ENCODE measurements at places on chromosomes 6 and 20.

- DNase-seq, result no peak
Measured at GRCh38 chr6:22471746-22472145, 97.6 kb upstream of the HDGFL1 start.

DNA sequence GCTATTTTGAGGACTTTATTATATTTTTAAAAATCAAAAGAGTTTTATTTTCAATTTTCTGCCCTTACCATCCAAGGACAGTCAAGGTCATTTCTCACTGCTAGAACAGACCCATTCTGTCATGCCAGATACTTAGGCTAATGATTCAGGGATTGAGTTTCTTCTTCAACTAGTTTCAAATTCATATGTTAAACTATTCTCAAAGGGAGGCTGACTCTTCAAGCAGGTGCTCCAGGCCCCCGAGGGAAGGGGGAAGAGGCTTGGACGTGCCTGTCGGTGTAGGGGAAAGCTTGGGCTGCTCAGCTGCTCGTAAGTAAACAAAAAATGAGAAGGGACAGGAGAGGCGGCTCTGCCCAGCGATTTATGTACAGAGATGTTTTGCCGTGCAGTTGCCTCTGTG, 69.4 kb upstream of the MYLIP start:
- DNase-seq, result no peak

DNA sequence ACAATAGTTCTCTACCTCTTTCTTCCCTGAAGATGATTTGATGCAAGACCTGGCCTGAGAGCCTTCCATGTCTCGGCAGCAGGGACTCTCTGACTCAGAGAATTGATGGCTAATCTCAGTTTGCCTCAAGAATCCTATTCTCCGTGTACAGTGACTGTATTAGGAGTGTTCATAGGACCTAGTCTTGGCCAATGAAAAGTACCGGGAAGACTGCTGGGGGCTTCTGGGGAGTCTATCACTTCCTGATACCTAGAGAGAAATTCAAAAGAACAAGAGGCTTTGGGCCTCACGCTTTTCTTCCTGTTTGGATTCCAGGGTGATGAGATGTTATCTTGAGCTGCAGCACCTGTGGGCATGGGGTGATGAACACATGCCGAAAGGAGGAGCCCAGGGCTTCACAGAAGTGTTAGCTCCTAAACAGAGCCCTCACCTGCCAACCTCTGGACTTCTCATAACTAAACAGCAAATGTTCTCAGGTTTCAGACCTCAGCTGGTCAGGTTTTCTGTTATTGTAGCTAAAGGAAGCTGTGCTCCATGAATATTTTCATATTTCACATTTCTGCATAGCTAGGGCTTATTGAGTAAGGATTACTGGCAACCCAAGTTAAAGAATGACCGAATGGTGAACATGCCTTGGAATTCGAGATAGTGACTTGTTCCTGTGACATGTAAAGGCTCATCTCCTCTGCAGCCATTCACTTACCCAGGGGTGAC, 323.1 kb upstream of the AGPAT4 start:
- DNase-seq, result no peak

GRCh38 chr20:36752582-36752981, 6.7 kb upstream of the NDRG3 start:
- DNase-seq, result no peak

DNA sequence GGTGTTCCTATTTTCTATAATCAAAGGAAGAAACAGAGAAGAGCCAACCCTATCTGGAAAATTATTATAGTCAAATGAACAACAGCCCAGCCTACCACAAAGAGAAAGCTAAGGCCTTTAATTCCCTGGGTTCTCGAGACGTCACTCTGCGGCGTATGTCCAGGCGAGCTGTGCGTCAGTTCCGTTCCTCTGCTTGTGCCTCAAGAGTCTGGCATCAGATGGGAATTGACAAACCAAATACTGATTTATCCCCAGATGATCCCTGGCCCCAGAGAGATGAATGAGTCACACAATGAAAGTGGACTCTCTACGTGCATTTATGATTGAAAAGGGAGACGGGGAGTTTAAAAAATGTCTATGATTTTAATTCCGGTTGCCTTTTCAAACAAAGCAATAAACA, 151.6 kb upstream of the PDE10A start:
- DNase-seq, result no peak

GRCh38 chr6:157089258-157089657, 234.1 kb downstream of the TMEM242 start:
- DNase-seq, result no peak

DNA sequence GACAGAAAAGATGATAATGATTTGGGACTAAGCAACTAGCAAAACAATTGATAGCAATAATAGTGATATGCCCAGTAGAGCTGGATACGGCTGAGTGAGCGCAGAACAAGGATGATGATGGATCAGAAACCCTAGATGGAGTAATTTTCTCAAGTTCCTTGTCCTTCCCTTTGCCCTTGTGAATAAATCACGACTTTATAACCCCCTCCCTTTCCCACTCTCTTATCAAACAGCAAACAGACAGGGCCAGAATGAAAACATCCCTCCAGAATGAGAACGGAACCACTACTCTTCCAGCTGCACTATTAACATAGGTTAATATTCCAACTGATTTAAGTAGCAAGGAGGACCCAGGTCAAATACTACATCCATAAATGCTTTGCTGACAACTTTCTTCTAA, 1.3 kb upstream of the MTFR2 start:
- DNase-seq, result no peak

- no peak for DNase-seq
Measured at GRCh38 chr6:10733151-10733715, 10.4 kb downstream of the TMEM14C start.

GRCh38 chr6:160431226-160431625, 83.0 kb downstream of the SLC22A3 start:
- DNase-seq, result peak; percentile 13

DNA sequence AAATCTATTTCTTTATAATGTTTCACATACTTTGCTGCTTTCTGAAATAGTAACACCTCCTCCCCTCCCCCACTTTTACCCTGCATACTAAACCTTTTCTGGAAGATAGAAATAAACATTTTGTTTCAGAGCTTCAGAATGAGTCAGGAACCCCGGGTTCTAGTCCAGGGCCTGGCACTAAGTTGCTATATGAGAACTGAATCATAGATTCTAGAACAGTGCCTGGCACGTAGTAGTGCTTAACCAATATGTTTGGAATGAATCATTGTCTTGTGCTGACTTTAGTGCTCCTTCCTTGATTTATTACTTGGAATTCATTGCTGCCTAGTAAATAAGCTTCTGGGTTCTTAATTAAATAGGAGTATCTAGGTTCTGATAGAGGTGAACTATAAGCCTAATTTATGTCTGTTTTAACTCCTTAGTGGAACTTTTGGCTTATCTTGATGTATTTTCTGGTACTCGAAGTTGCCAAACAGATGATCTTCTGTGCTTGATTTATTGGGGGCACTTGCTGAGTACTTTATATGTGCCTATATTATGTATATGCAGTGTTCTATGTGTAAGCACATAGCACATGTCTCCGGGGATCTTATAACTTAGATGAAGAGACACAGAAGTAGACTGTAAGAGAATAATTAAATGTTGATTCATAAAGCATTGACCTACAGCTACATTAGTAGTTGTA, 18.6 kb downstream of the TAB2 start:
- DNase-seq, result no peak

DNA sequence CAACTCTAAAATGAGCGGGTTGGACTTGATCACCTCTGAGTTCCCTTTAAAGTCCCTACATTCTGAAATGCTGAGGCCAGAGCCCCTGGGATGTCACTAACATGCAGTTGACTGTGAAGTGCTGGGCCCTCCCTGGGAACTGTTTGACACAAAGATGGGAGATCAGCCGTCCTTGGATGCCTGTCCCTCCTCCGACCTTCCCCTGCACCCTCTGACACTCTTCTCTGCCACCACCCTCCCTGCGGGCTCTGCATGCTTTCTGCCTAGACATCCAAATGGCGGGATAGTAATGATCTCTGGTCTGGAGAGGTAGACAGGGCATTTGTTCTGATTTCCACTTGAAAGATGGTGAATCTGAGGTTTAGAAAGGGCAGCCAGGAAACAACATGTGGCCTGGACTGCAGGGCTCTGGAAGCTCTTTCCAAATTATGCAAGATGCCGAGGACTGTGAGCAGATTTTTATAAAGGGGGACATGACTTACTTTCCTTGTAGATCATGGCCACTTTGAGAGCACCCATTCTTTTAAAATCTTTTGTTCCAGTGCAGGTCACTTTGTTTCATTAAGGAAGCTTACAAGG, 113.2 kb downstream of the ZDHHC14 start:
- DNase-seq, result no peak

- DNase-seq, result no peak
Measured at GRCh38 chr6:1363298-1363697, 26.1 kb upstream of the FOXF2 start.

DNA sequence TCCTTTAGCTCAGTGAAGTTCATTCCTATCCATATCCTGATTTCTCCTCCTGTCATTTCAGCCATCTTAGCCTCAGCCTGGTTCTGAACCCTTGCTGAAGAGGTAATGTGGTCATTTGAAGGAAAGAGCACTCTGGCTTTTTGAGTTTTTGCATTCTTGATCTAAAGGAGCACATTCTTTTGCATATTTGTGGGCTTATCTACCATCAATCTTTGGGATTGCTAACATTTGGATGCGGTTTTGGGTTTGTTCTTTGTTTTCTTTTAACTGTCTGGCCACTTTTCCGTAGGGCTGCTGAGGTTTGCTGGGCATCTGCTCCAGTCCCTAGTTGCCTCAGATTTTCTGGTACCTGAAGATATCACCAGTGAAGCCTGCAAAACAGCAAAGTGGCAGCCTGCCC, 238.3 kb downstream of the EPM2A start:
- DNase-seq, result no peak

- DNase-seq, result no peak
Measured at GRCh38 chr20:48612335-48612734, 215.5 kb downstream of the PREX1 start.

DNA sequence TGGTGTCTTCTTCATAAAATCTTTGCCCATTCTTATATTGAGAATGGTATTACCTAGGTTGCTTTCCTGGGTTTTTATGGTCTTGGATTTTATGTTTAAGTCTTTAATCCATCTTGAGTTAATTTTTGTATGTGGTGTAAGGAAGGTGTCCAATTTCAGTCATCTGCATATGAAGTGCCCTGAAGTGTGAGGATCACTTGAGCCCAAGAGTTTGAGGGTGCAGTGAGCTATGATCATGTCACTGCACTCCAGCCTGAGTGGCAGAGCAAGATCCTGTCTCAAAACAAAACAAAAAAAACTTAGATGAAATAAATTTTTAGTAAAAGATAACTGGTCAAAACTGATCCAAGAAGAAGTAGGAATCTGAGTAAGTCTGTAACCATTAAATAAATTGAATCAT, 215.4 kb downstream of the TBC1D7 start:
- DNase-seq, result no peak

Measured in putamen (tissue), 1 donor.